Fibroblast of lung (primary cell): ENCODE measurements at places on chromosomes 5 and 9. TPM values are rescaled to one million over a fixed set of nuclear protein-coding genes. Genes with fewer than 3 reads are reported as not detected.

Gene DMRT3
- not detected in 2 replicates for total RNA-seq

DNA sequence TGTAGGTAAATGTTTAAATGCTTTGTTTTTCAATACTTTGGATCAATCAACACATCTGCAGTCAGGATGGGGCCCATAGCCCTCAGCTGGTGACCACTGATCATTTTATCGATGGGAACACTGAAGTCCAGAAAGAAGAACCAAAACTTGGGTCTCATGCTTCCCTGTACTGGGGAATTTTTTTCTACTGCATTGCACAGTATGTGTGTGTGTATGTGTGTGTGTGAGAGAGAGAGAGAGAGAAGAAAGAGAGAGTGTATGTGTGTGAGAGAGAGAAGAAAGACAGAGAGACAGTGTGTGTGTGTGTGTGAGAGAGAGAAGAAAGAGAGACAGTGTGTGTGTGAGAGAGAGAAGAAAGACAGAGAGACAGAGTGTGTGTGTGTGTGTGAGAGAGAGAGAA lies 202.9 kb upstream of the MSX2 start:
- no peak overlapping the region for H3K4me3 ChIP-seq
- H3K27me3 ChIP-seq = no peaks in the 10 kb centered on the region
- H3K27ac ChIP-seq = no peak overlapping the region
- no peak for DNase-seq

Gene ZNF367
- total RNA-seq = 0.26 and 0.66 TPM in 2 replicates

Gene ELL2
- 64.2 and 121 TPM in 2 replicates for total RNA-seq

GRCh38 chr5:44885903-44886302 lies 77.2 kb downstream of the MRPS30 start:
- no peaks in the 10 kb centered on the region for H3K27me3 ChIP-seq
- no peak overlapping the region for H3K27ac ChIP-seq
- H3K4me1 ChIP-seq = no peaks in the 10 kb centered on the region
- H3K36me3 ChIP-seq = no peaks in the 10 kb centered on the region
- H3K4me3 ChIP-seq = no peak overlapping the region

DNA sequence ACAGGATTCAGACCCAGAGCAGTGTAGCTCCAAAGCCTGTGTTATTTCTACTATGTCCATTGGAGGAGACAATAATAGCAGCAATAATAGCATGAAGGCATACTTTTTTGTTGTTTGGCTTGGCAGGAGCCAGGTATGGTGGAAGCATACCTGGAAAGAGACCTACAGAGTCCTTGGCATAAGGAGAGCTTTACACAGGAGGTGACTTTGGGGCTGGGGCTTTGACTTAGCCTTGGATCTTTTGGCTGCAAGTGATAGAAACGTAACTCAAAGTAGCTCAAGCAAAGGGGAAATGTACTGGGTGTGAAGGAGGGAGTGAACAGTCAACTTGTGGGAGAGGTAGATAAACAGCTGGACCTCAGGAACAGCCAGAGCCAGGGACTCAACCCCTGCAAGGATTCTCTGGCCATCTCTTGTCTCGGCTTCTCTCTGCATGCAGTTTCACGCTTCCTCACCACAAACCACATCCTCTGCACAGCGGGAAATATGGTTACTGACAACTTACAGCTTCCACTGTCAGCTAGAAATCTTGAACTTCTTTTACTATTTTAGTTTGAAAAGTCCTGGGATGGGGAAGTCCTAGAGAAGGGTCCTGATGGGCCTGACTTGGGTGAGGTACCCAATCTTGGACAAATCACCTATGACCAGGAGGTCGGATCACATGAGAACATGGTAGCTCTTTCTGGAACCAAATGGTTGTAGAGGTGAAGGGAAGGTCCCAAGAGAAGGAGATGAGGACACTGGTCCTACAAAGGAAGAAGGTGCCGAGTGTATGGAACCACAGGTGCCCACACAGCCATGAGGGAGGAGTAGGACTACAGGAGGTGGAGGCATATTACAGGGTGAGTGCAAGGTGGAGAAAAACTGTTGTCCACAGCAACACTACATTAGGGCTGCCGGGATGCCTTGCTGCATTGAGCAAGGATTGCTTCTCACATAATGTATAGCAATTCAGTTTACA lies 47.0 kb upstream of the TGFBR1 start:
- H3K4me3 ChIP-seq = no peak overlapping the region
- DNase-seq = peak; percentile 92
- peaks cover 17% of the 10 kb centered on the region for H3K4me1 ChIP-seq
- no peaks in the 10 kb centered on the region for H3K36me3 ChIP-seq
- H3K27me3 ChIP-seq = no peaks in the 10 kb centered on the region

DNA sequence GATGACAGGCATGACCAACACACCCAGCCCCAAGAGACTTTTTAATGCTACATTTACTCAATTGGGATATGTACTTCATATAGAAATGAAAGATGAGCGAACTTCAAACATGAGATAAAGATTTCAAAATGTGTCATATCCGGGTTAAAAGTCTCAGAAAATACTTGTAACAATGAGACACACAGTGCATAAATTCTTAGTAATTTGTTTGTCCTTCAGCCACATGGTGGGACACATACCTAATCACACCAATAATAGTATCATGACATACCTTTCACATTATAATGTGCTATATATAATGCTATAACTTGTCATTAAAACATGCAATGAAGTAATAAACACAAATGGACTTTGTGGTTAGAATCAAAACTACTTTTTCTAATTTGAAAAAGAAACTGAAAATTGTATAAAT lies 204.7 kb upstream of the RFX3 start:
- no peaks in the 10 kb centered on the region for H3K27me3 ChIP-seq
- DNase-seq = no peak
- H3K36me3 ChIP-seq = no peaks in the 10 kb centered on the region

- no peak for DNase-seq
- H3K27ac ChIP-seq = peak overlapping the region; percentile 69
- H3K36me3 ChIP-seq = no peaks in the 10 kb centered on the region
- peaks cover 15% of the 10 kb centered on the region for H3K4me1 ChIP-seq
- no peaks in the 10 kb centered on the region for H3K27me3 ChIP-seq
- peak overlapping the region; percentile 84 for H3K4me3 ChIP-seq
These were observed 644 bp downstream of the IER5L start for GRCh38 chr9:129177443-129177790.

DNA sequence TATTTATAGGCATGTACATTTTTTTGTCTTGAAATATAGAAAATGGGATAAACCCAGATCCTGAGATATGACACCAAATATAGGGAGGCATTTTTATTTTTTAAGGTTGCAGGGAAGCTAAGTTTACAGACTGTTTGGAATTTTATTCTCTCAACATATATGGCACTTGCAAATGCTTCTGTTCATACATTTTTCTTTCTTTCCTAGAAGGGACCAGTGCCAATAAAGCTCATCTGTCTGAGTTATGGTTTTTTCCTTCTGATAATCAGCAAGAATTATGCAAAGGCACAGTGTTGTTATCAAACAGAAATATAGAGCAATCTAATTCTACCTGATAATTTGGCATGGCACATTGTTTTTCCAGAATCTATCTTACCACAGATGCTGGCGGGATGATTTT lies 156.9 kb upstream of the GPR151 start:
- H3K27me3 ChIP-seq = no peaks in the 10 kb centered on the region
- H3K27ac ChIP-seq = no peak overlapping the region
- H3K4me1 ChIP-seq = no peaks in the 10 kb centered on the region
- DNase-seq = no peak
- H3K36me3 ChIP-seq = no peaks in the 10 kb centered on the region

Gene SNX30
- 20.3 and 20.6 TPM in 2 replicates for total RNA-seq

Gene SPOCK1
- 11.1 and 30.3 TPM in 2 replicates for total RNA-seq

GRCh38 chr9:91746904-91747303 lies 203.1 kb downstream of the ROR2 start:
- H3K36me3 ChIP-seq = no peaks in the 10 kb centered on the region
- H3K27ac ChIP-seq = no peak overlapping the region
- H3K27me3 ChIP-seq = no peaks in the 10 kb centered on the region
- H3K4me3 ChIP-seq = no peak overlapping the region
- H3K4me1 ChIP-seq = no peaks in the 10 kb centered on the region
- peak; percentile 85 for DNase-seq

DNA sequence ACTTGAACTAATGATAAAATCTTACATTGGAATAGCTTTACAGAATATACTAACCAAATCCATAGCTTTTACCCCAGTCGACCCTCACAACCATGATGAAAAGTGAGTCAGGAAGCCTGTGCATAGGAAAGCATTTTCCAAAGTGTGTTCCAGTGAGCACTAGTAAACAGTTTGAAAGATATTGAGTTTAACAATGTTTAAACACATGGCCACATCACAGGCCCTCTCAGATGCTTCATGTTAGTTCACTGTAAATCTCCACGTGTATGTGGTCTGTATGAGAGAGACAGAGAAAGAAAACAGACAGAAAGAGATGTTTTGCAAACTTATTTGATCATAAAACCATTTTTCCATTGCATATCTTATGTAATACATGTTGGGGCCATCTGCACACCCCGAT lies 27.0 kb downstream of the PRUNE2 start:
- no peaks in the 10 kb centered on the region for H3K4me1 ChIP-seq
- no peaks in the 10 kb centered on the region for H3K36me3 ChIP-seq
- H3K27ac ChIP-seq = no peak overlapping the region
- no peak overlapping the region for H3K4me3 ChIP-seq

DNA sequence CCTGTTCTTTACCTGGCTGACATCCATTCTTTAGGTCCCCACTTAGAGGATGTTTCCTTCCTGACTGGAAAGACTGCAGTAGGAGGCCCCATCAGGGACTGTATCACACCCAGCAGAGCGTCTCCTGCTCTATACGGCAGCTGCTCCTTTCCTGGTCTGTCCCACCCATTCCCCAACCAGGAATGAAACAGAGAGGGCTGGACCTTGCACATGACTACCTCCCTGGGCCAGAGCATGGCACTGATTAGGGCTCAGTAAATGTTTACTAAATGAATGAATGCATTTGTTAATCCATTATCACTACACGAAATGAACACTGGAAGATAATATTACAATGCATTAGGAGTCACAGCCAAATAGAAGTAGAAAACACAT lies 76.4 kb downstream of the ABCA1 start:
- H3K27me3 ChIP-seq = no peaks in the 10 kb centered on the region
- no peak overlapping the region for H3K4me3 ChIP-seq
- H3K4me1 ChIP-seq = peaks cover 22% of the 10 kb centered on the region
- peak overlapping the region; percentile 19 for H3K27ac ChIP-seq
- H3K36me3 ChIP-seq = no peaks in the 10 kb centered on the region
- DNase-seq = no peak

DNA sequence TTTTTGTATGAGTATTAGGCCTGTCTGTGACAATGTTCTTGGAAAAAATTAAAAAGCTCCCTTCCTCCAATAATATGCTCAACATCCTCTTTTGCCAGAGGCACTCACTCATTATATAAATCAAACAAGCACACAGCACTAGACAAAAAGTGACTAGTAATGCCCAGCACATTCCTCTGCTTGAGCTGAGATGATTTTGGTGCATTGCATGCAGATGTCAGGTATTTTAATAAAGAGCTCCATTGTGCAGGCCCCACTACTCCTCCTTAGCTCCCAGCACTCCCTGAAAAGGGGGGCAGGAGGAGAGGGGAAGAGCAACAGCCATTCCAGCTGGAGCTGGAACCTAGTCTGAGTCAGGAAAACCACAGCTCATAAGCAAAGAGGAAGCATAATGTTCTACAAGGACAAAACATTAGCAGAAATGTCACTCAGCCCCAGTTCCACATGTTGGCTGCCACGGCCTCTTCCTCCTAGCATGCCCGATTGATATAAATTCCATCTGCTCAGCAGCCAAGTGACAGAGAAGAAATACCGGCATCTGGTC lies 348.5 kb downstream of the BNC2 start:
- no peak overlapping the region for H3K4me3 ChIP-seq
- peaks cover 14% of the 10 kb centered on the region for H3K4me1 ChIP-seq
- H3K27me3 ChIP-seq = no peaks in the 10 kb centered on the region
- H3K27ac ChIP-seq = peak overlapping the region; percentile 57
- DNase-seq = peak; percentile 92

- no peak for DNase-seq
- no peak overlapping the region for H3K4me3 ChIP-seq
- no peaks in the 10 kb centered on the region for H3K36me3 ChIP-seq
- H3K27me3 ChIP-seq = no peaks in the 10 kb centered on the region
These were observed 9.7 kb downstream of the LIFR start for GRCh38 chr5:38546691-38547146.

Gene LMX1B
- total RNA-seq = not detected in 2 replicates

DNA sequence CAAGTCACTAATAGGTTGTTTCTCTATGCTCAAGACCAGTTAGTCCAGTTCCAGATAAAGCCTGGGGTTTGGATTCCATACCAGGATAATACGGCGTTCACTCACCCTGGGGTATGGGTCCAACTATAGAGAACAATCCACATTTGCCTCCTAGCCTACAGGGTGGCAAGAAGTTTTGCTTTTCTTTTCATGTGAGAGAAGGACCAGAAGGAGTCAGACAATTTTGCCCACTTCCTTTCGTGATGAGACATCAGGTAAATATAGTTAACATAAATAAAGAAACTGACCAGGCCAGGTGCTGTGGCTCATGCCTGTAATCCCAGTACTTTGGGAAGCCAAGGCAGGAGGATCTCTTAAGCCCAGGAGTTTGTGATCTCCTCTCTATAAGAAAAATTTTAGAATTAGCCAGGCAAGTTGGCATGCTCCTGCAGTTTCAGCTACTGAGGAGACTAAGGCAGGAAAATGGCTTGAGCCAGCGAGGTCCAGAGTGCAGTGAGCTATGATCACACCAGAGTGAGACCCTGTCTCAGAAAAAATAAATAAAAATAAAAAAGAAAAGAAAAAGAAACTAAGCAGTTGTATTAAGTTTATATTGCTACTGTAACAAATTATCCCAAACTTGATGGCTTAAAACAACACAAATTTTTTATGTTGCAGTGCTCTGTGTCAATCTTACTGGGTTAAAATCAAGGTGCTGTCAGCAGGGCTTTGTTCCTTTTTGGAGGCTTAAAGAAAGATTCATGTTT lies 7.5 kb upstream of the REEP5 start:
- H3K4me3 ChIP-seq = no peak overlapping the region
- no peak for DNase-seq
- no peak overlapping the region for H3K27ac ChIP-seq
- H3K4me1 ChIP-seq = peaks cover 11% of the 10 kb centered on the region

Gene NMUR2
- not detected in 2 replicates for total RNA-seq

DNA sequence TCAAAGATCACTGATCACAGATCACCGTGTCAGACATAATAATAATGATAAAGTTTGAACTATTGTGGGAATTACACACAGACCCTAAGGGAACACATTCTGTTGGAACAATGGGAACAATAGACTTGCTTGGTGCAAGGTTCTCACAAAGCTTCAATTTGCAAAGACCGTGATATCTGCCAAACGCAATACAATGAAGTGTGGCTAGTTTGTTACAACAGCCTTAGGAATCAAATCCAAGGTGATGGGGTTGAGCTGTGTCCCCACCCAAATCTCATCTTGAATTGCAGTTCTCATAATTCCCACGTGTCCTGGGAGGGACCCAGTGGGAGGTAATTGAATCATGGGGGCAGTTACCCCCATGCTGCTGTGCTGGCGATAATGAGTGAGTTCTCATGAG lies 20.8 kb downstream of the KYAT1 start:
- H3K4me3 ChIP-seq = no peak overlapping the region
- H3K27me3 ChIP-seq = no peaks in the 10 kb centered on the region
- no peaks in the 10 kb centered on the region for H3K36me3 ChIP-seq
- H3K4me1 ChIP-seq = no peaks in the 10 kb centered on the region

Gene CDKN2A
- 10.8 and 19.2 TPM in 2 replicates for total RNA-seq

Gene RNF183
- total RNA-seq = not detected in 2 replicates

- no peak overlapping the region for H3K4me3 ChIP-seq
- no peaks in the 10 kb centered on the region for H3K27me3 ChIP-seq
- no peaks in the 10 kb centered on the region for H3K36me3 ChIP-seq
- no peaks in the 10 kb centered on the region for H3K4me1 ChIP-seq
- no peak overlapping the region for H3K27ac ChIP-seq
- DNase-seq = peak; percentile 18
These were observed 80.2 kb downstream of the SREK1 start for GRCh38 chr5:66224274-66224673.
